ENCODE measurements at places on chromosomes 1 and 21.

DNA sequence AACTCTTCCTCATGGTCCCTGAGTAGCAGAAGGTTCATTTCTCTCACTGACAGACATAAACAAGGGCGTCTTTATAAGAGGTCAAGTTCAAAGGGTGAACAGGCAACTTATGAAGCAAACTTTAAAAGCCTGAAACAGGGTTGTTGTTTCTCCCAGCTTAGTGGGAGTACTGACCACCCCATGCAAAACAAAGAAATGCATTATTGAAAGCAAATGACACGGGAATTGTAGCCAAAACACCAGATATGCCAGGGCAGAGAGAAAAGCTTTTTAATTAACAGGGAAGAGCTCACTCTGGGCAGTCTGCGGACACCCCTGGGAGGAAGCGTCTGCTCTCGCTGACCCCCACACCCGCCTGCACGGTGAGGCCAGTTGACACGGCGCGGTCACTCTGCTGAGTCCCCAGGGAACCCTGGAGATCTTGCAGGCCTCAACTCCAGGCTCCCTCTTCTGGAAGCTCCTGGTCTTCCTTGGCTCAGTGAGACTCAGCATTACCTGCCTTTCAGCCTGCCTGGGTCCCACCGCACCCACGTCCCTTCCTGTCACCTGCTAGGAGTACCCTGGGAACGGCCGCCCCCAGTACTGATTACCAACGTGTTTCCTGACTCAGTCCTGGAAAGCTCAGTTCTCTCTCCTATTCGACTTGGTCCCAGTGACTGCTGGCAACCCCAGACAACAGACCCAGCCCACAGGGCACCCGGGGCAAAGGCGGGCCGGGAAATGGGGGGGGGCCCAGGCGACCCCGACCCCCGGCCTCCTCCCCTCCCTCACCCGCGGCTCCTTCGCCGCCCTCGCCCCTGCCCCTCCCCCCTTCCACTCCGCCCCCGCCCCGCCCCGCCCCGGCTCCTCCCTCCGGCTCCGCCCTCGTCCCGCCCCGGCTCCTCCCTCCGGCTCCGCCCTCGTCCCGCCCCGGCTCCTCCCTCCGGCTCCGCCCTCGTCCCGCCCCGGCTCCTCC lies 972 bp downstream of the CFAP410 start:
- peak; percentile 88 for DNase-seq

GRCh38 chr1:165884009-165884689 lies 56.7 kb downstream of the UCK2 start:
- no peak for DNase-seq

DNA sequence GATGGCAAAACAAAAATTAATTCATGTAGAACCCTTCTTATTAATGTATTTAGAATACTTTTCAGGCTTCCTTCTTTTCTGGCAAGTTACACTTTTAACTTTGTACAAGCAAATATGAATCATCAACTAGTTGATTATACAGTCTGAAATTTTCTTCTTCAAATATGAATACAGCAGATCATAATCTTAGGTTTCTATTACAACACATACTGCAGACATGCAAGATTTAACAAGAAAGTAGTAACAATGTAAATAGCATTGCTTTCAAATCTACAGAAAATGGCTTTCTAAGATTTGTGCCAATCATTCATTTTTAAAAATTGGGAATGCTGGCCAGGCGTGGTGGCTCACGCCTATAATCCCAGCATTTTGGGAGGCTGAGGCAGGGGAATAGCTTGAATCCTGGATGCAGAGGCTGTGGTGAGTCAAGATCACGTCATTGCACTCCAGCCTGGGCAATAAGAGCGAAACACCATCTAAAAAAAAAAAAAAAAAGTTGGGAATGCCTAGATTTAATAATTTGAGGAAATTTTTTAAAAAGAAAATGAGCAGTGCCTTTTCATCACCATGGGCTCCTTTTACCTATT lies 68.4 kb upstream of the DPYD start:
- DNase-seq = no peak

DNA sequence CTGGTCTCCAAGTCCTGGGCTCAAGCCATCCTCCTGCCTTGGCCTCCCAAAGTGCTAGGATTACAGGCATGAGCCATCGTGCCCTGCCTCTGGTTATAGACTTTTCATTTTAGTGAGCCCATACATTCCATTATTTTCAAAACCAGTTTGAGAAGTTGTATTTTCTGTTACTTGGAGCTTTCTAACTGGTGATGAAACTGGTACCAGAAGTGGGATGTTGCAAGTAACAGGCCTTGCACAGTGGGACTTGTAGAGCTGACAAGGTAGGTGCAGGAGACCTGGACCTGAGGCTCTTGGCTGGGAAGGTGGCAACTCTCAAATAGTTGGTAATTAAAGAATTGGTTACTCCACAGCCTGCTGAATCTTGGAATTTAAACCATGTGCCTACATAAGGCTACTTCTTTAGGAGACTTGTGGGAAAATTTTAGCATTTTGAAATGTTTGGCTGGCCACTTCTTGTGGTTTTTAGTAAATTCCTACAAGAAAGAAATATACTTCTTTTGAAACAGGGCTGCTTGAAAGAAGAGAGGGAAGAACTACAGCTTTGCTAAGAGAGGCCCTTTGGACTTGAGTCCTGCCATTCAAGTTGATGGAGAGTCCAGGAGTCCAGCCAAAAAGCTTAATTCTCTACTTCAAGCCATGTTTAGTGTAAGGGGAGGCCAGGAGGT lies 9.8 kb upstream of the ALPL start:
- DNase-seq = no peak

- no peak for DNase-seq
Observed at GRCh38 chr1:42173155-42173933, 8.8 kb upstream of the GUCA2A start.

GRCh38 chr1:7680207-7680954 lies 90.7 kb upstream of the VAMP3 start:
- no peak for DNase-seq

DNA sequence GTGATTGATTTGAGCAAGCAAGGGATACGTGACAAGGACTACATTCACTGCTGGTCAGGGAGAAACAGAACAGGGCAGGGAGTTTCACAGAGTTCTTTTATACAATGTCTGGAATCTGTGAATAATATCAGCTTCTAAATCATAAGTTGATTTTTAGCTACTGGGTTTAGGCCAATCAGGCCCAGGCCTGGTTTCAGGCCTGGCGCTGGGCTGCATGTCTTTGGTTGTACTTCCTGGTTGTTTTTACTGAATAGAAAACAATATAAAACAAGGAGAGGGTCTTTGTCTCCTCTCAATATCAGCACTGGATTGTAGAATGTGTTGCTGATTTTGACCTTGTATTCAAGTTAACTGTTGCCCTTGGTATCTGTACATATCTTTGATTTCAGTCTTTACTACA lies 865 bp upstream of the AMY2A start:
- DNase-seq = no peak

- no peak for DNase-seq
Observed at GRCh38 chr1:2021550-2021949, 2.4 kb downstream of the GABRD start.

DNA sequence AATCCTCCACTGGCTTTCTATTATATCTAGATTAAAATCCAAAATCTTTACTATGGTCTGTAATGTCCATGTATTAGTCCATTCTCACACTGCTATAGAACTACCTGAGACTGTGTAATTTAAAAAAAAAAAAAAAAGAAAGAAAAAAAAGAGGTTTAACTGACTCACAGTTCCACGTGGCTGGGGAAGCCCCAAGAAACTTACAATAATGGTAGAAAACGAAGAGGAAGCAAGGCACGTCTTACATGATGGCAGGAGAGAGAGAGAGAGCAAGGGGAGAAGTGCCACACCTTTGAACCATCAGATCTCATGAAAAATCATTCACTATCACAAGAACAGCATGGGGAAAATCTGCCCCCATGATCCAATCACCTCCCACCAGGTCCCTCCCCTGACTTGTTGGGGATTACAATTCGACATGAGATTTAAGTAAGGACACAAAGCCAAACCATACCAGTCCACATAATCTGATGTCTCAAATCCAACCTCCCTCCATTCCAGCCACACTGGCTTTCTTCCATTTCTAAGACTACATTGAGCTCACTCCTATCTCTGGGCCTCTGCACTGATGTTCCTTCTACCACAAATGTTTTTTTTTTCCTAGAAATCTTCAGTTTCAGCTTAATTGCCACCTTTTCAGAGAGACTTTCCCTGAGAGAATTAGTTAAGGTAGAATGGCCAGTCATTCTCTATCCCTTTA lies 92.4 kb downstream of the EIF4G3 start:
- DNase-seq = no peak

DNA sequence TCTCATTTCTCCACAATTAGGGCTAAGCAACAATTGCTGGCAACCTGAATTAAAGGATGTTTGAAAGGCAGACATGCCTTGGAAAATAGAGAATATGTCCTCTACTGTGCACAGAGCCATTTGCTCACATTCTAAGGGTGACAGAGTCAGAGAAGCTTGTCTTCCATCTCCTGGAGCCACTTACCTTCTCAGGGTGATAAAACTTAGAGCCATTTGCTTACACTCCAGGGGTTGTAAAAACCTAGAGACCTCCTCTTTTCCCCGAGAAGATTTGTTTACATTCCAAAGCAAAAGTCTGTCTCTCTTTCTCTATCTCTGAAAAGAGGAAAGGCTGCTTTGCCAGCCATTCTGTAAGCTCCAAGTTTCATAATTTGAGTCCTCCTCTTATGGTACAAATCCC lies 61.3 kb downstream of the LBR start:
- DNase-seq = no peak

- no peak for DNase-seq
Observed at GRCh38 chr1:3590139-3590763, 21.1 kb downstream of the MEGF6 start.

GRCh38 chr1:51097171-51097570 lies 4.9 kb upstream of the C1orf185 start:
- no peak for DNase-seq

GRCh38 chr1:175563236-175563895 lies 180.0 kb downstream of the TNR start:
- no peak for DNase-seq

DNA sequence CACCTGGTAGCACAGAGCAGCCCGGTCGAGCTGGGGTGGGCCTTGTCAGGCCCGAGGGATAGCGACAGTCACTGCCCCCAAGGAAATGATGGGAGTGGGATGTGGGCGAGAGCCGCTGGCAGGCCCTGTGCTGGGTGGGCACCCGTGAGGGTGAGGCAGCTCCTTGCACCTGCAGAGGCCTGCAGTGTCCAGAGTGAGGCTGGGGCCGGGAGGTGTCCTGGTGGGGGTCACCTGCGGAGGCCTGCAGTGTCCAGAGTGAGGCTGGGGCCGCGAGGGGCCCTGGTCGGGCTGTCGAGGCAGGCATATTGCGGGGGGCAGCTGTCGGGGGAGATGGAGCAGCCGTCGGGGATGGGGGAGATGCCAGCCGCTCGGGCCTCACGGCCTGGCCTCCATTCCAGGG lies 49.5 kb downstream of the SLC19A1 start:
- no peak for DNase-seq

DNA sequence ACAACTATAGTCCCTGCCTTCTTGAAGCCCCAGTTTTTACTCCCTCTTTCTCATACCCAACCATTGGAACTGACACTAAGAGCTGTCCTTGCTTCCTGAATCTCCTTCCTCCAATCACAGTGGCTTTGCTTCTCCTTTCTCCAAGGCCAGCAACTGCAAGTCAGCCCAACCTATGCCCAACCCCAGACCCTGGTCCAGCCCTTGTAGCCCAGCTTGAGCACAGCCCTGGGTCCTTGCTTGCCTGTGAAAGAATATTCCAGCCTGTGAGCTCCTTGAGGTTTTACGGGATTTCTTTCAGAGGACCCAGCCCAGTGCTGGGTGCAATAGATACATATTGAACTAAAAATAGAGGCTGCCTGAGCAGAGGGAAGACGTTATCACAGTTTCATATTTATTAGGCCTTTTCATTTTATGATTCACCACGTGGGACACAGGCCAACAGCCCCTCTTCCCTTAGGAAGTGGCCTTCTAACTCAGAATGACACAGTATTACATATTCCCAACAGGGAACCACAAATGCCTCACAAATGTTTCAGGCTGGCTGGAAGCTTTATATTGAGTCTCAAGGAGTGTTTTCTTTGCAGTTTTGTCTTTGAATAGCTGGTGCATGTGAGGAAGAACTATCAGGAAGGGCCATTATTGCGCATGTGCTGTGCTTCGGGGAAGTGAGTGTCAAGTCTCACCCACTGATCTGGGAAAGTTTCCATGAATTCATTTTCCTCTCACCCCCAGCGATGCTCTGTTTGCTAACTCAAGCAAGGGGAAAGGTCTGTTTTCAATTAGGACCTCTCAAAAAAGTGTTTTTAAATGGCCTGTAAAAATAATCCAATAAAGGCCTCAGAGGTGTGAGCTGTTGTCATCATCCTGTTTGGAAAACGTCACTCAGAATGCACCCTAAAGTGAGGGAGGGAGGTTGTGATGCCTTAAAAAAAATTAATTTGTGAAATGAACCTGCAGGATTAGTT lies 92.3 kb upstream of the NFIA start:
- peak; percentile 57 for DNase-seq

DNA sequence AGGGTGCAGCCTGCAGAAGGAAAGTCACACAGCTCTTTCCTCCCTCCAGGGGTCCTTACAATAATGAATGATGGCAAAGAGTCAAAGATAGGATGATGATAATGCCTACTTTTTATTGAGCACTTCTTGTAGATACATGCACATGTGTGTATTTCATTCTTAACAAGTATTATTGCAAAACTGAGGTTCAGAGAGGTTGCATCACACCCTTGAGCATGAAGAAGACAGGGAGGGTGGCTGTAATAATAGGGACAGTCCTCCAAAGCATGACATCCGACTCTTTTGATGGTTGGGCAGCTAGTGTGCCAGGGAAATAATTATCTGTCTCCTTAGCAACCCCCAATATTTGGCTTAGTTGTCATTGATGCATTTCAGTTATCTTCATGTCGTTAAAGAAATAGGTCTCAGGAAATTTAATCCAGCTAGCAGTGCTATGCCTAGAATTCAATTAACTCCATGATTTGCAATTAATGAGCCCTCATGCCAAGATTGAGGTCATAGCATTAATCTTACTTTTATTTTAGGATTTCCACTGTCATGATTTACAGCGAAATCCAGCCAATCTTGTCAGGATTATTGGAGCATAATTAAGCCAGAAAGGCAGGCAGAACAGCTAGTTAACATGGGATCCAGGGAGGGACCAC lies 35.0 kb downstream of the DNAJC6 start:
- DNase-seq = no peak

- DNase-seq = no peak
Observed at GRCh38 chr21:15617964-15618363, 111.8 kb upstream of the USP25 start.

DNA sequence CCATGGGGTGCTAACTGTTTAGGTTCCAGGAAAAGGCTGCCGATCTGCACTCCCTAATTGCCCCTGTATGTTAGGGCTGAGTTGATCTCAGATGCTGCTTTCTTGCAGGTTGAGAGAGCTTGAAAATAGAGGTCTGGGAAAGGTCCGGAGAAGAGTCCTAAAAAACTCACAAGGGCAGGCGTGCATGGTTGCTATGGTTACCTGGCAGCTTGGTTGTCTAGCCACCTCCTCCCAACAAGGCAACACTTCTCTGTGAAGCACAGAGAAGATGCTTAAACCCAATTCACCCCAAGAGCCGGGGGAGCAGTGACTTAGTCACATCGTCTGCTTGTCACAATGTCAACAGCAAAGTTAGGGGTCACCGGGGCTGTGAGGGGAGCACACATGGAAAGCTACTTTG lies 31.0 kb upstream of the LRRC52 start:
- DNase-seq = no peak

GRCh38 chr1:167066333-167067122 lies 23.6 kb downstream of the GPA33 start:
- peak; percentile 78 for DNase-seq

GRCh38 chr1:229328598-229329362 lies 14.1 kb downstream of the CCSAP start:
- DNase-seq = no peak
